Right lobe of liver (tissue), 6 donors: ENCODE measurements at places on chromosomes 7 and 10. TPM values are rescaled to one million over a fixed set of nuclear protein-coding genes. Genes with fewer than 3 reads are reported as not detected.

GRCh38 chr10:75176736-75177135 is 33.9 kb upstream of the VDAC2 start:
- H3K27me3 ChIP-seq: no peaks in the 10 kb centered on the region
- no peak overlapping the region for H3K4me3 ChIP-seq
- no peaks in the 10 kb centered on the region for H3K36me3 ChIP-seq
- no peak for DNase-seq

DNA sequence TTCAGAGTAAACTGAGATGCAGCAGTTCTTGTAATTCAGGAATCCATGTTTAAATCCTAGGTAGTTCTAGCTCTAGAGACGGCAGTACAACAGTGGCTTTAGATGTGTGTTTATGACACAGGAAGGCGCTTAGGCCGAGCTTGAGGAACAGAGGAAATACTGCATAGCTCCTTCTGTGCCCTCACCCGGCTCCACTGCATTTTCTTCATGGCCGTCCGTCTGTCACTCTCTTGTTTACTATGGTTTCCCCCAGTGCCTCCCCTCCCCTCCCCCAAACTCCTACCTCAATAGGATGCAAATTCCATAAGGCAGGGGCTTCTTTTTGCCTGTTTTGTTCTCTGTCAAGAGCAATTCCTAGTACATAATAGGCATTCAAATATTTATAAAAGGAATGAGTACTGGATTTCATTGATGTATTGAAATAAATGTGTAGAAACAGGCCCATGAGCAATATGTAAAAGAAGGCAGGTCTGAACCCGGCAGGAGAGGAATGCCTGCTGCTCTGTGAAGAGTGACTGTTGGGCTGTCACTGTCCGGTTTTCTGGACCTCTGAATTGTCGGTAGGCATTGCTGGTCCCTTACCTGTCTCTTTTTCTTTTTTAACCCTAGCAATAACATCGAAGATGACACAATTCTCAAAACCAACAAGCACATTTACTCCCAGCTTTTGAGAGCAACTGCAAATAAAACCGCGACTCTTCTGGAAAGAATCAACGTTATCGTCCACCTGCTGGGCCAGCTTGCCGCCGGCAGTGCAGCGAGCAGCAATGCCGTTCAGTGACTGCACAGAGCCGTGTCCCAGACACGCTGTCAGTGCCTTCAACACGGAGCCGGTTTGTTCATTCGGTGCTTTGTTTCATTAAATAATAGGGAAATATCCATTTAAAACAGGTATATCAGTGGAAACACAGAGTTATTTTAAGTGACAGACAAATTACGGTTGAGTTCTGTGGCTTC is 12.7 kb downstream of the MMP21 start:
- H3K27ac ChIP-seq: no peak overlapping the region
- H3K4me3 ChIP-seq: no peak overlapping the region
- H3K27me3 ChIP-seq: no peaks in the 10 kb centered on the region
- no peak for DNase-seq
- H3K4me1 ChIP-seq: no peaks in the 10 kb centered on the region

GRCh38 chr7:27576360-27576944 is 86.2 kb downstream of the HIBADH start:
- DNase-seq: no peak
- no peak overlapping the region for H3K27ac ChIP-seq
- no peaks in the 10 kb centered on the region for H3K4me1 ChIP-seq
- H3K4me3 ChIP-seq: no peak overlapping the region
- H3K36me3 ChIP-seq: no peaks in the 10 kb centered on the region

GRCh38 chr10:31878486-31878885 is 50.1 kb downstream of the ARHGAP12 start:
- no peaks in the 10 kb centered on the region for H3K36me3 ChIP-seq
- H3K27me3 ChIP-seq: no peaks in the 10 kb centered on the region
- DNase-seq: no peak
- no peak overlapping the region for H3K27ac ChIP-seq
- H3K4me1 ChIP-seq: peaks cover 12% of the 10 kb centered on the region

DNA sequence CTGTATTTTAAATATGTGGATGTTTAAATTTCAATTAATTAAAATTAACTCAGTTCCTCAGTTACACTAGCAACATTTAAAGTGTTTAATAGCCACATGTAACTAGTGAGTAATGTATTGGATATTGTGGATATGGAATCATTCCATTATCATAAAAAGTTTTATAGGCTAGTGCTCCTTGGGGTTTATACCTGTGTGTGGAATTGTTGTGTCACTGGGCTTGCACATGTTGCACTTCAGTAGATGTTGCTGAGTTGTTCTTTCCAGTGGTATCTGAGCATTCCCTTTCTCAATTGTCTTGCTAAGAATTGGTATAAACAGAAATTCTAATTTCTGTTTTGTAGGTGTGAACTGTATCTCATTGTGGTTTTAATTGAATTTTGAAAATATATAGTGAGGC is 113.0 kb downstream of the ADK start:
- H3K4me1 ChIP-seq: no peaks in the 10 kb centered on the region
- H3K27me3 ChIP-seq: no peaks in the 10 kb centered on the region
- no peak for DNase-seq

Gene ITGA8
- total RNA-seq: 0.31 TPM

Gene MSS51
- 0.70 TPM for total RNA-seq

DNA sequence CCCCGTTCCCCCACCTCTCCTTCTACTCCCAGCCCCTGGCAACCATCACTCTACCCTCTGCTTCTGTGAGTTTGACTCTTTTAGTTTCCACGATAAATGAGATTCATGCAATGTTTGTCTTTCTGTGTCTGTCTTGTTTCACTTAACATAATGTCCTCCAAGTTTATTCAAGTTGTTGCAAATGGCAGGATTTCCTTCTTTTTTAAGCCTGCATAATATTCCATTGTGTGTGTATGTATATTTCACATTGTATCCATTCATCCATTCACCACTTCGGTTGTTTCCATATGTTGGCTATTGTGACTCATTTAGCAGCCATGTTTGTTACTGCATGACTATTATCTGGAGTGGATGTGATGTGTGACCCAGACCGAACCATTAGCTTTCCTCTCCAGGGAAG is 64.3 kb downstream of the VIM start:
- DNase-seq: no peak
- no peaks in the 10 kb centered on the region for H3K27me3 ChIP-seq
- no peak overlapping the region for H3K27ac ChIP-seq
- no peak overlapping the region for H3K4me3 ChIP-seq

Gene ANXA11
- 57.5 TPM for total RNA-seq

GRCh38 chr10:86377797-86378146 is 11.2 kb upstream of the GRID1 start:
- H3K36me3 ChIP-seq: no peaks in the 10 kb centered on the region
- DNase-seq: no peak
- no peaks in the 10 kb centered on the region for H3K27me3 ChIP-seq
- H3K4me1 ChIP-seq: no peaks in the 10 kb centered on the region
- no peak overlapping the region for H3K4me3 ChIP-seq

- H3K36me3 ChIP-seq: no peaks in the 10 kb centered on the region
- no peaks in the 10 kb centered on the region for H3K27me3 ChIP-seq
- no peaks in the 10 kb centered on the region for H3K4me1 ChIP-seq
Measured at GRCh38 chr10:129764901-129765663, 199.0 kb downstream of the EBF3 start.

Gene APBB1IP
- total RNA-seq: 13.9 TPM

DNA sequence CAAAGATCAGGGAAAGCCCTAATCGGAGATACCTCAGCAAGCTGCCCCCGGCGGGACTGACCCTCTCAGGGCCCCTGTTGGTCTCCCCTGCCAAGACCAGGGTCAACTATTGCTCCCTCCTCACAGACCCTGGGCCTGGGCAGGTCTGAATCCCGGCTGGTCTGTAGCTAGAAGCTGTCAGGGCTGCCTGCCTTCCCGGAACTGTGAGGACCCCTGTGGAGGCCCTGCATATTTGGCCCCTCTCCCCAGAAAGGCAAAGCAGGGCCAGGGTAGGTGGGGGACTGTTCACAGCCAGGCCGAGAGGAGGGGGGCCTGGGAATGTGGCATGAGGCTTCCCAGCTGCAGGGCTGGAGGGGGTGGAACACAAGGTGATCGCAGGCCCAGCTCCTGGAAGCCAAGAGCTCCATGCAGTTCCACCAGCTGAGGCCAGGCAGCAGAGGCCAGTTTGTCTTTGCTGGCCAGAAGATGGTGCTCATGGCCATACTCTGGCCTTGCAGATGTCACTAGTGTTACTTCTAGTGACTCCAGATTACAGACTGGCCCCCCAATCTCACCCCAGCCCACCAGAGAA is 24.1 kb downstream of the TBATA start:
- H3K27ac ChIP-seq: no peak overlapping the region
- peaks cover 14% of the 10 kb centered on the region for H3K4me1 ChIP-seq
- H3K36me3 ChIP-seq: no peaks in the 10 kb centered on the region
- DNase-seq: no peak

Gene NUDCD3
- total RNA-seq: 45.5 TPM

Gene SHH
- total RNA-seq: 18.6 TPM

Gene ITGB8
- total RNA-seq: 0.59 TPM

Gene PLAC9
- not detected for total RNA-seq

DNA sequence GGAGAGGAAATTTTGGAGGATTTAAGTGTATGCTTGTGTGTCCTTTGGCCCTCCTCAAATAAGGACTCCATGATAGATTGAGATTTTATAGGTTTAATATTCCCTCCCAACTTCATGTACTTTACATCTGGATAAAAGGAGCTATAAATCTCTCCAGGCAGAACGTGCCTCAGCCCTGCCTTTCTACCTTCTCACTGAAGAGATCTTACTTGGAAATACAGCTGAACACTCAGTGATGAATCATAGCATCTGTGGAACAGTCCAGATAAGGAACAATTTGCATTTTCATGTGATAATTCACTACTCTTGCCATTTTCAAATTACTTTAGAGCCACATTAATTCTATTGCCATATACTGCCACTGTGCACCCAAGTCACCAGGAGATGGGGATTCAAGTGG is 364.6 kb upstream of the PODXL start:
- no peaks in the 10 kb centered on the region for H3K4me1 ChIP-seq
- no peak overlapping the region for H3K27ac ChIP-seq
- H3K36me3 ChIP-seq: no peaks in the 10 kb centered on the region
- no peak overlapping the region for H3K4me3 ChIP-seq

- H3K4me3 ChIP-seq: no peak overlapping the region
- H3K36me3 ChIP-seq: peaks cover 24% of the 10 kb centered on the region
- H3K4me1 ChIP-seq: no peaks in the 10 kb centered on the region
- H3K27ac ChIP-seq: no peak overlapping the region
Measured at GRCh38 chr7:87199700-87200450, 19.7 kb downstream of the TMEM243 start.

DNA sequence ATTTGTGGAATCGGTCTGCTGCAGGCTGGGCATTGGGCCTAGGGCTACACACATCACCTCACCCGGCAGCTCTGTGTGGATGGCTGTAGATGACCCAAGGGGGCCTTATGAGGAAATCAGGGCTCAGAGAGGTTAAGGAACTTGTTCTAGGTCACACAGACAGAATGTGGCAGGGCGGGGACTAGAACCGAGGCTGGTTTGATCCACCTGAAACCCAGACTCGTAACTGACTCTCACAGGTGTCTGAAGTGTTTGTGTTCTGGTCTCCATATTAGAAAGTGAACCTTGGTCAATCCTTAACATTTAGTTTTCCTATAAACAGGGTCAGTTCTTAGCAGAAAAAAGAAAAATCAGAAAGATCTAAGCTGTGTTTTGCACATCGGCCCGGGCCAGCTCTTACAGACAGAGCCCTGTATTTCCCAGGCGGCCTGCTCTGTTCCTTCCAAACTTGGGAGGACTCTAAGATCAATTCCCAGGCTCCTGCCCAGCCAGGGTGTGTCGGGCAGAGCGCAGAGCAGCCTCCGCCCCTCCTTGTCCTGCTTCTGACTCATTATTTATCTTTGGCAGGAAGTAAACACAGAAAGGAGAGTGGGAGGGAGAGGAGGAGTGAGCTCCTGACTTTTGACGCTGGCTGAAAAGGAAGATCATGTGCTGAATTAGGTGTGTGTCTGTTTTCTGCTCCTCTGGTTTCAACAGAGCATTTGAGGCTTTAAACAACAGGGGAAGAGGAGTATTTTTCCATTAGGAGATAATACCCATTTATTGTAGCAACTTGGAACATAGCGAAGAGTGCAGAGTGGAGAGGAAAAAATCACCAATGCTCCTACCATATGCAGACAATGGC is 74.1 kb downstream of the TACC2 start:
- no peaks in the 10 kb centered on the region for H3K4me1 ChIP-seq
- DNase-seq: peak; percentile 76
- no peak overlapping the region for H3K4me3 ChIP-seq
- H3K36me3 ChIP-seq: no peaks in the 10 kb centered on the region
- H3K27ac ChIP-seq: peak overlapping the region; percentile 79

GRCh38 chr7:16396766-16397500 is 24.4 kb downstream of the CRPPA start:
- H3K4me1 ChIP-seq: no peaks in the 10 kb centered on the region
- H3K27me3 ChIP-seq: no peaks in the 10 kb centered on the region
- no peak for DNase-seq
- no peaks in the 10 kb centered on the region for H3K36me3 ChIP-seq
- H3K4me3 ChIP-seq: no peak overlapping the region

DNA sequence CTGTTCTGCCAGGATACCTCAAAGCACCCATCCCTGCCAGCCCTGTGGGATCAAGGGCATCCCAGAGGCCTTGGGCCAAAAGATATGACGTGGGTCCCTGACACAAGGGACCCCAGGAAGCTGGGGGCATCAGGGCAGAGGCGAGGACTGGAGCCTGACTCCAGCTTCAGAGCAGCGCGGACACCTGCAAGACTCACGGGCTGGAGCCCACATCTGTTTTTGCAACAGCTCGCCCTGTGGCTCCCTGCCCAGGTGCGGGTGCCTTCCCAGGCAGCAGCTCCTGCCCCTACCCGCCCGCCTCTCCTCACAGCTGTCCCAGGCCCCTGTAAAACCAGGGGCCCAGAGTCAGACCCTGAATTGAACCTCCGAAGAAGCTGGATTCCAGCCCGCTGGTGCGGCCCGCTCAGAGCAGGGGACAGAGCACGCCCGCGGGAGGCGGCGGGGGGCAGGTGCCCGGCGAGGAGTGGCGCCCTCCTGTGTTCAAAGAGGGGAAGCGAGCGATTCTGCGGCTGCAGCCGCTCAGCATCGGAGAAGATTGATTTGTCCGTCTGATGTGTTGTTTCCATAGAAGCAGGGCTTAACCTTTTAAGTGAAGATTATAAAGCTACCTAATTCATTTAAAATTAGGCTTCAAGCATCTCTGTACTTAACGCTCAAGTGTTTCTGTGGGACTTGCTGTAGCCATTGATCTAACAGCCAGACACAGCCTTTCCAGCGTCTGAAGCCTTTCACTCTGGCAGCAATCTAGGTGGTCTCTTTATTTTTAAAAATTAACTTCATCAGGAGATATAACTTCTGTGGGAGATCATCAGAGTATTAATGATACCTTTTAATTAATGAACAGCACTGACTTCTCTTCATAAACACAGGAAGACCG is 88.4 kb downstream of the BEND7 start:
- peak overlapping the region; percentile 42 for H3K4me3 ChIP-seq
- no peaks in the 10 kb centered on the region for H3K36me3 ChIP-seq
- no peaks in the 10 kb centered on the region for H3K27me3 ChIP-seq
- peak; percentile 69 for DNase-seq
- H3K4me1 ChIP-seq: peaks cover 7% of the 10 kb centered on the region
